ENCODE measurements at places on chromosomes 12 and 14. TPM values are rescaled to one million over a fixed set of nuclear protein-coding genes. Genes with fewer than 3 reads are reported as not detected.

The GEMIN2 gene
- total RNA-seq, result 51.3 TPM

The CCDC197 gene
- not detected for total RNA-seq

DNA sequence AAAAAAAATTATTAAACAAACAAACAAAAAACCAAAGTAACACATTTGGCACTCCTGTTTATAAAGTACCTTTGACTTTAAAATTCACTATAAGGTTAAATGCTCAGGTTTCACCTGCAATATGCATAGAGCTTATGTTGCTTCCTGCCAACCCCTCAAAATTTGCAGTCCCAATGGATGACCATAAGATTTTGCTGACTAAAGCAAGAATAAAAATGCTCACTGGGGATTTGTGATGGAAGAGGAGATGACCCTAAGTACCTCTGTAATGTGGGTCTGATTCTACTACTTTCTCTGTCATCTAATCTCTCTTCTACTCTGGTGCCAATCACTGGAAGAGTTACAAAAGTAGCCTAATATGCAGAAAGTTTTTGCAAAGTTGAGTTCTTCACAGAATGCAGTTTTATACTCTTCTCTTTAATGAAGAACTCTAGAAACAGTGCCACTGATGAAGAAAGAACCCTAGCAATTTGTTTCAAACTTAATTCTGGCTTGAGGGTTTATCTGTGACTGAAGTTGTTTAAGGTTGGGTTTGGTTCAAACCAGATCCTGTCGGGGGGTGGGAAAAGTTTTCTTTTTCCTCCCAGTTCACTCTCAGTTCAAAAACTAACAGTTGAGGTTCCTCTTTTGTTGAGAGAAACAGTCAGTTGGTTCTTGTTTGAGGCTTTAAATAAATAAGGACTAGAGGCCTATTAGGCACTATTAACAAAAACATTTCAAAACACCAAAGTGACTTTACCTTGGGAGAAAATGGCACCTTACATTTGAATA, 10.9 kb downstream of the WASHC3 start:
- no peak for DNase-seq

GRCh38 chr14:46063872-46064271, 587.7 kb downstream of the RPL10L start:
- DNase-seq, result no peak

DNA sequence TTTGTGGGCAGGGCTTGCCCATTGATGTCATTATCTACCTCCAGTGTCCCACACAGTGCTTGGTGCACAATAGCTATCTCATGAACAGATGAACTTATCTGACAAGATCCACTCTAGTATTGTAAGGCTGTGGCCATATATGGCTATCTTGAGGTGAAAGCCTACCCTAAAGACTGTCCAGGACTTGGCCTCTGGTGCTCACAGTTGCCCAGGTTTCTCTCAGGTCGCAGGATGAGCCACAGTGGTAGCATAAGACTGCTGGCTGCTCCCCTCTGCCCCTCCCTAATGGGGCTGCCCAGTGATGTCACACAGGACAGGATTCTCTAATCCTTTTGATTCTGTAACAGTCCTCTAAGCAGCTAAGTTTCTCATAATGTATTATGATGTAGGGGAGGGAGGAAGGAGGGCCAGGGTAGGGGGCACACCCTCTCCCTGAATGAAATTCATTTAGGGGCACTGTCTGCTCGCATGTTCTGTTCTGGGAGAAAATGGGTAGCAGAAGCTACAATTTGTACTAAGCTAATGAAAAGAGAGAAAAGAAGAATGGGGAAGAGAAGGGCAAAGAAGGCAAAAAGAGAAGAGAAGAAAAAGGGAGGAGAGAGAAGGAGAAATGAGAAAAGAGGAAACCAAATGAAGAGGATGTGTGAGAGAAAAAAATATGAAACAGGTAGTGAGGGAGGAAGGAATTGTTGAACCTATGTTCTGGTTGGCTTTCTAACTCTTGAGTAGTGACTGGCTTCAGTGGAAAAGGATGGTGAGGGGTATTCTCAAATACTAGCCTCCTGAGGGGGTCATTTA, 3.4 kb upstream of the PPM1A start:
- no peak for DNase-seq

DNA sequence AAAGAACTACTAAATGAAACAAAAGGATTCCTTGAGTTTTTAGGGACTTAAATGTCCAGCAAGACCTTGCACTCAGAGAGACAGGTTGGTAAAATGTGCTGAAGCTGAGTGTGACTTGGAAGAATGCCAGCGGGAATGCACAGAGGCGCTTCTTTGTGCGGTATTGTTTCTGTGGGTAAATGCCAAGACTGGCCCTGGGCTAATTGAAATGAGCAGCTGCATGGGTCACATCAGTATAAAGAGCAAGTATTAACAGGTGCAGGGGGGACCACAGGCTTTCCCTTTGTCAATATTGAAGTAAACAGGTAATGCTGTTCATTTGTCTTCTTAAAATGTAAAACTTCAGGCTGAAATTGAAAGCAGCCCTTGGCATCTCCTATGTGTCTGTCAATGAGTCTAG, 74.3 kb downstream of the LMO3 start:
- peak; percentile 44 for DNase-seq

Data from bronchial epithelial cell (primary cell).